ENCODE measurements at places on chromosomes 7 and 10.

- DNase-seq, result no peak
Measured at GRCh38 chr7:4071370-4072058, 610.6 kb upstream of the FOXK1 start.

GRCh38 chr10:88954458-88955083 lies 2.0 kb upstream of the ACTA2 start:
- no peak for DNase-seq

DNA sequence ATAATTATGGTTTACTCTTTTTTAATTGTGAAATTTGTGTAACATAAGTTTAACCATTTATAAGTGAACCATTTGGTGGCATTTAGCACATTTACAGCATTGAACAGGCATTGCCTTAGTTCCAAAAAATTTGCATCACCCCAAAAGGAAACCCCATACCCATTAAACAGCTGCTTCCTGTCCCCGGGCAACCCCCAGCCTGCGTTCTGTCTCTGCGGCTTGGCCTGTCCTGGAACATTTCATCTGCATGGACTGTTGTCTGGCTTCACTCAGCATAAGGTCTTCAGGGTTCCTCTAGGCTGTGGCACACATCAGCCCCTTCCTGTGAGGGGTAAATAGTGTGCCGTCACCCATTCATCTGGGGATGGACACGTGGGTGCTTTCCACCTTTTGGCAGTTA lies 6.9 kb downstream of the RET start:
- DNase-seq, result no peak

DNA sequence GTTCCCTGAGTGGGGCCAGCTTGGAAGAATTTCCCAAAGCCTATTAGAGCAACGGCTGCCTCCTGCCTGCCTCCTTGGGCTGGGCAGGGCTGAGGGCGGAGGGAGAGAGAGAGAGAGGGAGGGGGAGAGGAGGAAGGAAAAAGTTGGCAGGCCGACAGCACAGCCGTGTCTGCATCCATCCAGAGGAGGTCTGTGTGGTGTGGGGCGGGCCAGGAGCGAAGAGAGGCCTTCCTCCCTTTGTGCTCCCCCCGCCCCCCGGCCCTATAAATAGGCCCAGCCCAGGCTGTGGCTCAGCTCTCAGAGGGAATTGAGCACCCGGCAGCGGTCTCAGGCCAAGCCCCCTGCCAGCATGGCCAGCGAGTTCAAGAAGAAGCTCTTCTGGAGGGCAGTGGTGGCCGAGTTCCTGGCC lies at the start of gene AQP1:
TSS of gene AQP1 (plus strand) at position 293 of the 409 bp plus-strand sequence. CDS start at position 350, 57 bp downstream.
- no peak for DNase-seq

DNA sequence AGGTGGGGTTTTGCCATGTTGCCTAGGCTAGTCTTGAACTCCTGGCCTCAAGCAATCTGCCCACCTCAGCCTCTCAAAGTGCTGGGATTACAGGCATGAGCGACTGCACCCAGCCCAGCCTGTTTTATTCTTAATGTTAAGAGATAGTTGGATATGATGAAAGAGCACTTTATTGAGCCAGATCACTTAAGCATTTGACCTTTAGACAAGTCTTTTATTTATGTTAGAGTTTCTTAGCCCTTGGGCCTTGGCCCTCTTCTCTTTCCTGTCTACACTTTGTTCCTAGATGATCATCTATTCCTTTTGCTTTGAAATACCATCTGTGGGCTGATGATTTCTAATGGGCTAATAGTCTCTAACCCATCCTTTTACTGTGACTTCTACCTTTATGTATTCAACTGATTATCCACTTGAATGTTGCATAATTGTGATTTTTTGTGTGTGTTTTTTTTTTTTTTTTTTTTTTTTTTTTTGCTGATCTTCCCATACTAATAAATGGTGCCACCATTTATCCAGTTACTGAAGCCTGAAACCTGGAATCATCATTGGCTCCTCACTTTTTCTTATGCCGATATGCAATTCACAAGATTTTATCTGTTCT lies 34.8 kb downstream of the BTRC start:
- DNase-seq, result no peak

GRCh38 chr7:26188206-26188956 lies 12.2 kb downstream of the HNRNPA2B1 start:
- DNase-seq, result no peak
